ENCODE measurements at places on chromosomes 2 and 18. TPM values are rescaled to one million over a fixed set of nuclear protein-coding genes. Genes with fewer than 3 reads are reported as not detected.

The FN1 gene
- 312 TPM for total RNA-seq

DNA sequence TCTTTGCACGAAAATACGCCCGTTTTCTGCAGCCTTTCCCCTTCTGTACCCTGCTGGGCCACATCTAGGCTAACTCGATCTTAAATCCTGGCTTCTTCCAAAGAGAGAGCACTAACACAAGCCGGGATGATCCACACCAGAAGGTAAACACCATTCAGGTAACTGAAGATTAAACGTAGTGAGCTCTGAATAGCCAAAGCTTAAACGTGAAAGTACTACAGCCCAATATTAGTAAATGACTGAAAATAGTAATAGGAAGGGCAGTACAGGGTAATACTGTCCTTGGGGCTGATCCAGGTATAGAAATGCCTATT, 422 bp upstream of the MRPL53 start:
- no peak for DNase-seq

DNA sequence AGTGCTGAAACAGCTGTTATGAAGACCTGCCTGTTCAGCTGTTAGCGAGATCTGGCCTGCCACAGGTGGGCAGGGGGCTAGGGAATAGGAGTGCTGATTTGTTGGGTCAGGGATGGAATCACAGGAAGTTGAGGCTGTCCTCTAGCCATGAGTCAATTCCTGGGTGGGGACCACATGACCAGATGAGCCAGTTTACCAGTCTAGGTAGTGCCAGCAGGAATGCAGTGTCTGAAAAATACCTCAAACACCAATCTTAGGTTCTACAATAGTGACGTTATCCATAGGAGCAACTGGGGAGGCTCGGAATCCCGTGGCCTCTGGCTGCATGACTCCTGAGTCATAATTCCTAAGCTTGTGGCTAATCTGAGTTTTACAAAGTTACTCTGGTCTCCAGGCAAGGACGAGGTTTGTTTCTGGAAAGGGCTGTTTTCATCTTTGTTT, 44.9 kb downstream of the DYSF start:
- DNase-seq, result no peak

- DNase-seq, result no peak
Observed at GRCh38 chr2:169286624-169287231, 75.6 kb downstream of the LRP2 start.

Measured in thyroid gland (tissue), 4 donors.